ENCODE measurements at places on chromosomes 16 and 17.
A peak's percentile ranks its signal among the peaks of the same experiment; 100 is the strongest.

DNA sequence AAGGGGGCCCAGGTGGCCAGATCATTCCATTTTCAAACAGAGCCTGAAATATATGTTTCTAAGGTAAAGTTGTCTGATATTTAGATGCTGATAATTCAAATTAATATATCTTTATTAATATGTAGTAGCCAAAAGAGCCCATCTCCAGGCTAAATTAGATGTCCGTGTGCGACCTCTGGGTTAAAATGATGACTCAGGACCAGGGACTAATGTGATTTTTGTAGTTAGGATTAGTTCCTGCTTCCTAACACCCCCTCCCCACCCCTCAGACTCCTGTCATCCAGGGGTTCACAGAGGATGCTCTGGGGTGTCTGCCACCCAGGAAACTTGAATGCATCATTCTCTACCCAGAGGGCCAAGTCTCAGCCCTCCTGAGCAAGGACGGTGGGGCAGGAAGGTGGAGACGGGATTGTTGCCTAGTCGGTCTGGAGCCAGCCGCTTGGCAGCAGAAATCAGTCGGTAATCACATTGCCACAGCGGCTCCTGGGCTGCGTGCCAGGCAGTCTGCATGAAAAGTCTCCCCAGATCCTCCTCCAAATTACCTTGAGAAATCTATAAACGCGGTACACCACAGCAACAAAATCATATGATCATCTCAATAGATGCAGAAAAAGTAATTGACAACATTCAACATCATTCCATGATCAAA, 29.8 kb downstream of the CNGB1 start:
- DNase-seq, result no peak

DNA sequence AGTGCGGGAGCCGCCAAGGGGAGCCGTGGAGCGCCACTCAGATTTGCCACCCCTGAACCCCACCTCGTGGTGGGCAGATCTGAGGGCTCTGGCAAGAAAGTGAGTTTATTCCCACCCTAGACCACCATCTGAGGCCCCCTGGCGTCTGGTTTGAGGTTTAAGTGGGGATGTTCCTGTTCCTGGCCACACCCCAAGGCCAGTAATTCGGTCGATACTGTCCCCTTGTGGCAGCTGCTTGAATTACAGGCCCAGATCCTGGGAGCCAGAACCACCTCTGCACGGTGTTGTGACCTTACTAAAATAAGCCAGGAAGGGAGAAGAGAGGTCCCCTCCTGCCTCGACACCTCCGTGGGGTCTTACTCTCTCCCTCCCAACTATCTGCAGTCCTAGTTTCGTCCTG, 3.3 kb upstream of the LAT start:
- DNase-seq, result no peak

GRCh38 chr17:37802712-37803416, 58.0 kb upstream of the HNF1B start:
- no peak for DNase-seq

DNA sequence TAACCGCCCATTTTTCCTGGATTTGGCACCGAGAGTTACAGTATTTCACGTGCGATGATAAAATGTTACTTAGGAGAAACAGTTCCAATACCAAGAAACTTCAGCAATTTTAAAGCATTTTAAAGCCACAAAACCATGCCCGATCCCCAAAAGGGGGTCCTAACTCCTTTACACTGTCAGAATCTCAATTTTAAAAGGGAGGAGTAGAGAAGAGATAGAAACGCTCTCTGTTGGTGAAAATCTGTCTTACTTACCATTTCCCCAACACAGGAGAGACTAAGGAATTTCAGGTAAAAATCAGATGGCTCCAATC, 526 bp upstream of the RNASEK start:
- DNase-seq, result no peak

DNA sequence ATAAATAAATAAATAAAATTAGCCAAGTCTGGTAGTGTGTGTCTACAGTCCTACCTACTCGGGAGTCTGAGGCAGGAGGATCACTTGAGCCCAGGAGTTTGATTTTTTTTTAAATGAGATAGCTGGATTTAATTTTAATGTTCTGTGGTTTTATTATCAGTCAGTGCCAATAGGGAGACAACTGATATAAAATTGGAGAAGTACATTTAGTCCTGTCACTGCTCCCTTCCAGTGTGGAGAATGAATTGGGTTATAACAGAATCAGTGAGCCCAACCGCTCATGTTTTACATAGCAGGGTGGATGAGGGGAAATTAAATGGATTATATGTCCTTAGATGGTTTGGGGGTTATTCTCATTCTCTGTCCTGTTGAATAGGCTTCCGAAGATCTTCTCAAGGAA, 6.2 kb downstream of the NME1 start:
- DNase-seq, result no peak

DNA sequence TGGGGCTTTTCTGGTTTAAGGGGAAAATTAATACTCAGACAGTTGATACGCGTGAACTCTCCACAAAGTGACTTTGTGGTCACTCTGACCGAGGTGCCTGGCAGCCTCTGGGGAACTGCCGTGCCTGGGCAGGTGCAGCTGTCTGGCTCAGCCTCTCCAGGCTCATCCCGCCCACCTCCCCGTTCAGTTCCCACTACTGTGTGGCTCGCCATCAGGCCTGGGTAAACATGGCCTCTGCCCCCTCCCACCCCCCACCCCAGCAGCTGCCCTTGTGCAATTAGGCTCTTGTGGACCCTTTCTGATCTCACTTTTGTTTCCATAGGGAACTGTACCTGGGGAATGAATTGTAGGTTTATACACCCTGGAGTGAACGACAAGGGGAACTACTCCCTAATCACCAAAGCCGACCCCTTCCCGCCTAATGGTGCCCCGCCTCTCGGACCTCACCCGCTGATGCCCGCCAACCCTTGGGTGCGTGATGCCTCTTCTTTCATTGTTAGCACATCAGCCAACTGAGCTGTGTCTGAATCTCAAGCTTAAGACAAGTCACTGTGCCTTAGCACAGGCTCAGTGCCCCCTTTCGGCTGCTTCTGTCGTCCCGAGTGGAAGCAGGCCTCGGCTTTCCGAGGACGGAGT, 27.8 kb downstream of the ZC3H18 start:
- DNase-seq, result no peak

GRCh38 chr16:70428178-70428998, 10.5 kb downstream of the ST3GAL2 start:
- DNase-seq, result peak; percentile 52

GRCh38 chr17:69431835-69432234, 17.3 kb downstream of the MAP2K6 start:
- DNase-seq, result no peak

DNA sequence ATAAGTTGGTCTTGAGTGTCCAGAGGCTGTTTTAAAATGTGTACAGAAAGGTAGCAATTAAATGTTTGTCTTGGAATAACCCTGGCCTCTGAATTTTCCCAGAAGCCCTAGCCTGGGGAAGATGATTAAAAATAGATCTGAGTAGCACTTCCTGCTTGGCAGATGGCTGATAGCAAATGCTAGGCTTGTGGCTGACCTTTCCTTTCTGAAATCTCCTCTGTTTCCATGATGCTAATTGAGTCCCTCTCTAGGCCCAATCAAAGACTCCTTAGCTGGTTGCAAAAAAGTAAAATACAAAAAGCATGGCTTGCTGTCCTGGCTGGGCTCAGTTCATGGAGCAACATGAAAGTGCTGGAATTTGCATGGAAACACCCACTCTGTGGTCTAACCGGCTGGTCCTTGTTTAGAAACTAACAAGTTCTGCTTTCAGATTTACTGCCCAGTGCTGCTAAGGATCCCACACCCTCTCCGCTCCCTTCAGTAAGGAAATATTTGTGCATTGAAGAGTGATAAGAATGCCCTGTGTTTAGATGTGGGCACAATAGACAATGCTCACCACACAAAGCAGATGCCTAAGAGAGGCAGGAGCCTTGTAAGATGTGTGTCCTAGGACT, 40.8 kb downstream of the YPEL2 start:
- no peak for DNase-seq

DNA sequence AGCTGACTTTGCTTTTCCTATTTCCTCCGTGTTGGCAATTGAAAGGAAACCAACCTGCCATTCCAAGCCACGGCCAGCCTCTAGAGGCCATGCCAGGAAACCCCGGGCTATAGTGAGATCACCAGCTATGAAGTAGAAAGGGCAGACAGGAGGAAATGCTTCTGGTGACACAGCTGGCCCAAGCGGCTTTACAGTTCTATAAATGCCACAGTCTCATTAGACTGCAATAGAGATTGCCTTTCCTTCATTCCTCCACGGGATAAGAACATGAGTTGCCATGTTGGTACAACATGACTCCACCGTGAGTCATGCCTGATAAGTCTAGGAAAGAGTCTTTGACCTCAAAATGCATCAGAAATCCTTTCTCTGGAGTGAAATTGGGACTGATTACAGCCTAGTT, 384.9 kb downstream of the GRIN2A start:
- DNase-seq, result no peak

DNA sequence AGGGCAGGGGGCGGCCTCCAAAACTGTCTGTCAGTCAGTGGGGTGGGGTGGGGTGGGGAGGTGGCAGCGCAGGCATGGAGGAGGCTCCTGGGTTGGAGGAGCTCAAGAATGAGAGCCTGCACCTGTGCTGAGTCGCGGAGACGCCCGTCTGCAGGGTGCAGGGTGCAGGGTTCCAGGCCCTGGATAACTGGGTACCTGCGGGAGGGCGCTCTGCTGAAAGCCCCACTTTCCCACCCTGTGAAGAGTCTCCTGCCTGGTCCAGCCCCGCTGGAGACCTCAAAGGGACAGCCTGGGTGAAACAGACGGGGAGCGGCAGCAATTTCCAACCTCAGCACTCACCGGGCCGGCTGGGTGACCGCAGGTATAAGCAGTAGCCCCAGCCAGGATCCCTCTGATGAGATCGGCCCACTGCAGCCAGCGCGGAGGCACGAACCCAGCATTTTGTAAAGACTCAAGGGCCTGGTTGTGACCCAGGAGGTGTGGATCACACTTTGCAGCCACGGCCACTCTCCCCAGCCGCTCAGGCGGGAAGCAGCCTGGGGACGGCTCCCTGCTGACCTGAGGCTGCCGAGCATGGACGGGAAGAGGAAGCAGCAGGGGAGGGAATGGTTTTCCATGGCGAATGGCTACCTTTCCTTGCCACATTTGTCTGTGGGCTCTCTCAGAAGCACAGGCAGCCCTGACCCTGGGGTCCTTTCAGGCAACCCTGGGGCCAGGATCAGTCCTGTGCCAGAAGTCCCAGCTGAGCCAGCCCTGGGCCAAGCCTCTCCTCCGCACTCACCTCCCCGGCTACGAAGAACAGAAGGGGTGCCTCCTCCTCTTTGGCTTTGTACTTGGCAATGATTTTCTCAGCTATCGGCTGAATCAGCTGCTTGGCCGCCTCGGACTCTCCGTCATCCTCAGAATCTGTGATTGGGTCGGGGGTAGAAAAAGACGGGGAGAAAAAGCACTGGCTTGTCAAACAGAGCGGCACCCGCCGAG, 21.0 kb downstream of the MRM3 start:
- DNase-seq, result no peak

- no peak for DNase-seq
These were observed 107.9 kb downstream of the AIPL1 start for GRCh38 chr17:6327007-6327406.

GRCh38 chr16:56886826-56887225, 21.8 kb downstream of the SLC12A3 start:
- DNase-seq, result no peak

DNA sequence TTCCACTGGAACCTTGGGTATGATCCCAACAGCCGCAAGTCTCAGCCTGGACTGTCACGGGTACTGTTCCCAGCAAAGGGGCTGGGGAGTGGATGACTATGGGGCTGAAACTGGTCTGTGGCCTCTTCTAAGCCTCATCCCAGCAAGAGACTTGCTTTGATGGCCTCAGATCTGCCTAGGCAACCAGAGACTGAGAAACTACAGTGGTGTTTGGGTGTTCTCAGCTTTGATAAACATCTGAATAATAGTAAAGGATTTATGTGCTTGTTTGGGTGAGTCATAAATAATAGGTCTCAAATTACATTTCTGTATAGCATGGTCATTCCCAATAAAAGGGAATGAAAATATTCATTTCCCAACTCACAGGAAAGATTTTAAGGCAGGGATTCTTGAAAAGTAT, 30.2 kb upstream of the ULK2 start:
- no peak for DNase-seq

DNA sequence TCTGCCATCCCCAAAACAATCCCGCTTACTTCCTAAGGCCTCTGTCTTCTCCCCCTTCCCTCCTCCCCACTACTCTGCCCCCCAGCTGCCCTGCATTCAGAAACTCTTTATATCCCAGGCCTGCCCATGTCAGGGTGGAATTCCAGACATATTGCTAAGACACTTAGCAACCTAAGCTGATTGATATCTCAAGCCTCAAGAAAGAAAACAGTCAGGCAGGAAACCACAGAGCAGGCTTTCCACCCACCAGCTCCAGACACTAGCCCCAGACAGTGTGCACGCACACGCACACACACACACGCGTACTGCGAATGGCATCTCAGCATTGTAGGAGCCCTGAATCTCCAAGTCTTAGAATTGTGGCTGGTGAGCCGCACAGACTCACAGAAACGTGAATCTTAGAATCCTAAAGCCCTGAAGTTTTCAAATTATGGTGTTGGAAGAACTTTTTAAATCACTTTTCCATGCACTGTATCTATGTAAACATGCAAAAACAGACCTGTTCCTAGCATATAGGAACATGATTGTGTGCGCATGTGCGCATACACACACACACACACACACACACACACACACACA, 8.8 kb upstream of the LPCAT2 start:
- no peak for DNase-seq

GRCh38 chr16:8644211-8645140, 23.0 kb downstream of the METTL22 start:
- DNase-seq, result no peak

DNA sequence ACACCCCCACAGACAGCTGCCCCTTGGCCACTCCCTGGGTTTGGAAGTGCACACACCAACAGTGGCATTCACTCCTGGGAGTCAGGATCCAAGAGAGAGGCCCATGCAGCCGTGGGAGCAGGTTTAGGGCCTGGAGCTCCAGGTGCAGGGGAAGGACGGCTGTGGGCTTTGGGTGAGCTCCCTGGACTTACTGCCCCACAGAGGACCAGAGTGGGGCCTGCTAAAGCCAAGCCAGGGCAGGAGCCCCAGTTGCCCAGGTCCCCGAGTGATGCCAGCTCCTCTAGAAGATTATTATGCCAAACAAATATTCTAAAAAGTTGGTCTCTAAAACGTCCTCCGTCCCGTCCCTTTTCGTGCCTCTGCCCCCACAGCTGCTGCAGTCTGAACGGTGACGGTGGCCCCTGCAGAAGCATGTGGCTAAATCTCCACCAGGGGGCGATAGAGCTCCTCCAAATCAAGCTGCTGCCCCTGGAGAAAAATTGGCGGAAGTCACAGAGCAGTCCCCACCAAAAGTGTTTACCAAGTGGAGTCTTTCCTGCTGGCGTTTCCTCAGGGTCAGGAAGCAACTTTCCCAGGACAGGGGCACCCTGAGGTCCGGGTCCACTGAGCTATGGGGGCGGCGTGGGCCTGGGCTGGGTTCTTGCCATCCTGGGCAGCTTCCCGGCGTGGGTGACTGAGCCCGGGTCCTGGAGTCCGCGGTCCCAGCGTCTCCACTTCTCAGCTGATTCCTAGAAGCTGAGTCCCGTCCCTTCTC, 4.2 kb downstream of the ARMC7 start:
- DNase-seq, result peak; percentile 82

GRCh38 chr16:52404546-52404945, 142.4 kb downstream of the TOX3 start:
- no peak for DNase-seq
